ENCODE measurements at places on chromosomes 11 and 22. TPM values are rescaled to one million over a fixed set of nuclear protein-coding genes. Genes with fewer than 3 reads are reported as not detected.

Gene CATSPER1
- total RNA-seq = not detected

Gene SORL1
- total RNA-seq = 195 TPM

Gene PAFAH1B2
- 71.9 TPM for total RNA-seq

Gene OR51B5
- total RNA-seq = not detected

Gene EHF
- total RNA-seq = 372 TPM

Gene CCDC188
- 0.41 TPM for total RNA-seq

Gene PIWIL4
- 11.5 TPM for total RNA-seq

Gene SLC5A4
- total RNA-seq = 0.13 TPM

Gene ZC3H7B
- total RNA-seq = 37.8 TPM

Gene FGF19
- total RNA-seq = not detected

Gene GAS2L1
- total RNA-seq = 34.7 TPM

Gene NRXN2
- total RNA-seq = 42.0 TPM
